Stimulated activated CD4-positive, alpha-beta T cell treated with anti-CD3 and anti-CD28 coated beads, Interleukin-15, amount 100 ng/mL, for 24 hours (primary cell): ENCODE measurements at places on chromosomes 5 and 9.

DNA sequence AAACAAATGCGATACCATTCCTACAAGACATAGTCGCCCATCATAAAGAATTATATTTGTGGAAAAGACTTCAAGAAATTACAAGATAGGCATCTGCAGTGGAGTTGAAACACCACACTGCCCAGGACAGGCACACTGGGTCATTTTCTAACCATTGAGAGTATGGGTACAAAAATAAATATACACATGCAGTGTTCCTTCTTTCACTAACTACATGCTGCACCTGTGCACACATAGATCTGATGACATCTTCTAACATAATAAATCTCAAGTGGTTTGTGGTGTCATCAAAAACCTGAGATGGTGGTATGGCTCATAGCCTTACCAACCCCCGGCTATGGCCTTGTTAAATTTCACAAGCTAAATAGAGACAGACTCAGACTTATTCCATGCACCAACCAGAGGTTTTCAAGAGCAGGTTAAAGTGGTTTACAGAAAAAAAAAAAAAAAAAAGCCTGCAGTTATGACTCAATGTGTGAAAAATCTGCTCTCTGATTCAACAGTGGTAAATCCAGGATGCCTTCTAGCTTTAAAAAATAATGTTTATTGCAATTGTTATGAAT, 12.4 kb upstream of the NFIB start:
- no peak for DNase-seq

- DNase-seq, result no peak
Observed at GRCh38 chr5:177303925-177304391, 359 bp downstream of the PRELID1 start.

GRCh38 chr5:167050568-167051401, 1240.7 kb upstream of the WWC1 start:
- no peak for DNase-seq

DNA sequence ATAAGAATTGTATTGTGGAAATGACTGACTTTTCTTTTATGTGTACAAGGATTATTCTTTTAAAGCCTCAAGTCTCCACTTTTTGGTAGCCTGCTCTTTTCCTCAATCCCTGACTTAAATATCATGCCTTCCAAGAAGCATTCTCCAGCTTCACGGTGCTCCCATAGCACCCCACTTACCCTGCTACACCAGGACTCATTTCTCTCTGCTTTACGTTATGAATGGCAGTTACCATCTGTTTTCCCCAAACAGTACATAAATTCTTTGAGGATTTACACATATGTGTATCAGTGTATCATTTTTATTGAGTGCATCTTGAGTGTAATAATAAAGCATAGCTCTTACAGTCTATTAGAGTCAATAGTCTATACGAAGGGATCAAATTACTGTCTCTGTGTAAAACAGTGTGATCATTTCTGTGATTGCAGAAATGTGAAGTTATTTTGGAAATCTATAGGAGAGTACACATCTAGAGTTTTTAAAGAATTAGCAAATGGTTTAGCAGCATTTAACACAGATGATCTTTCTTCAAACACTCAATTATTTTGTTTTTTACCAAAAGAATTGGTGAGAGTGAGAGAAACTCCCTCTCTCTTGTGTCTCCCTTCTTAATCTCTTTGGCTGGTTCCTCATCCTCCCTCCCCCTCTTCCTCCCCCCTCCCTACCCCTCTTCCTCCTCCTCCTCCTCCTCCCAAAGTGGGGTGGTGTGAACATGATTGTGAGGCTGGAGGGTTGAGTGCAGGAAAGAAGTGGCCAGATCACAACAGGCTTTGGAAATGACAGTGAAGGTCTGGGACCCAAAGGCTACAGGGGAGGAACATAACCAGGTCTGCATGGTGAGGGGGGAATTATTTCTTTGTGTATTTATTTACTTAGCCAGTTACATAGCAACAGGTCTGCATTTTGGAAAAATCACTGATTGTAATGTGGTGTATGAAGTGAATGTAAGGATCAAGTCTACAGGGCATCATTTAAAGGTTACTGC, 27.6 kb upstream of the ECM2 start:
- DNase-seq, result no peak

- DNase-seq, result no peak
Observed at GRCh38 chr5:105617436-105618215, 2053.1 kb downstream of the EFNA5 start.

DNA sequence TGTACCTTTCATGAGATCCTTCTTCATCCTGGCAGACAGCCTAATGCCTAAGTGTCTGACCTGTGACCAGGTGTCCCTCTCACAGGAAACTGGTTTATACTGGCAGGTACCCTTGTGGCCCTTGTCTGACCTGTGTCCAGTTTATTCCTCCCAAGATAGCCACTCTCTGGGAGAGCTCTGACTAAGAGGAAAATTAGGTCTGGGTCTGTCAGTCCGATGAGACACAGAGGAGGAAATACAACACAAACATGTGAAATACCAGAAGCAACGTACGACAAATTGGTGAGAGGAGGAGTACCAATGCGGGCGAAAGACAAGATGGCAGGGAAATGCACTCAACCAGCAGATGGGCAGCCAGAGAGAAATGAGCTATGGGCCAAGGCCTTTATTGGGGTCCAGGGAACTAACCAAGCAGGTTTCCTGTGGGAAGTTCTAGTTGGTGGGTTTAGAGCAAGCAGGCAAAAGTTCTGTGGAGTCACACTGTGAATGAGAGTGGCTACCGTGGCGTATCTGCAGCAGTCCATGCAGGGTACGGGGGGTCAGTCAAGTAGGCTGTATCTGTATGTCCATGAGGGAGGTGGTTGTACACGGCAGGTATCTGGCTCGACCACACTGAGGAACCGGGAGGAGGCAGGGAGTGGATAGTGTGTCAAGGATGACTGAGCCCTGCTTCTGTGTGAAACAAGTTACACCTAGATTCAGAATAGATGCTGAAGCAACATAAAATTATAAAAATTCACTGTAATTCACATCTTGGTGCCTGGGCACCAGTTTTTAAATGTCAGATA, 109.0 kb downstream of the MLLT3 start:
- no peak for DNase-seq

DNA sequence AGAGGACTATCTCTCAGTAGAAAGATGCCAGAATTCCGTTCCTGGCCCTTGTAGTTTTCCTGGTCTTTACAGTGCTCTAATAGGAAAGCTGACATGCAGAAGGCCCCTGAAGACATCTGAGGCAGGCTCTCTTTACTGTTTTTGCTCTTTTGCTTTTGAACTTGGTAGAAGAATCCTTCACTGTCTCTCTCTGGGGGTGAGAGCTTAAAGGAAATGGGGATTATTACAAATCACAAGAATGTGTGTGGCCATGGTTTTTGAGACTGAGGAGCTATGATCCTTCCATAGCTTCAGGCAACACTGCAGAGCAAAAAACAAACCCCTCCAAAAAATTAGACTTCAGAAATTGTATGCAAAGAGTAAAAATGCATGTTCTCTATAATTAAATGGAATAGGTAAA, 89.2 kb downstream of the PPIC start:
- DNase-seq, result no peak

DNA sequence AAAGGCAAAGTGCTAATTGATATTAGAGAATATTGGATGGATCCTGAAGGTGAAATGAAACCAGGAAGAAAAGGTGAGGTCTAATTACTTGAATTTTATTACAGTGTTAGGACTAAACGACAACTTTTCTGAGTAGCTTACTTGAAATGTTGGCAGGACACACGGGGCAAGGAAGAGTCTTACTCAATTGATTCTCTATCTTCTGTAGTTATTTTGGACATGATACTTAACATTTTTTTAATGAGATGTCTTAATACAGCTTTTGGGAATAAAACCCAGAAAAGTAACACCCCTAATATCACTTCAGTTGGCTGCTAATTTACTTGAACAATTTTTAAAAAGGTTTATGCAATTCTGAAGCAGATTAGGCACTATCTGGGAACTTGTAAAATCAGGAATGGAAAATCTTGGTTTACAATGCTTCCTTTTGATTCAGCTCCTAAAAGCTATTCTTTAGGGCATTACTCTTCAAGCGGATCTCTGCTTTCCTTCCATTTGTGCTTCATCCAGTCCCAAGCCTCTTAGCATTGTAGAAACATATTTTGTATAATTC, 13.7 kb downstream of the SUB1 start:
- DNase-seq, result no peak
